ENCODE measurements at places on chromosomes 1 and 21.

GRCh38 chr1:244336232-244336899 lies 115.3 kb downstream of the ADSS2 start:
- no peak for DNase-seq

GRCh38 chr1:53375440-53375839 lies 47.6 kb upstream of the LRP8 start:
- DNase-seq = no peak

DNA sequence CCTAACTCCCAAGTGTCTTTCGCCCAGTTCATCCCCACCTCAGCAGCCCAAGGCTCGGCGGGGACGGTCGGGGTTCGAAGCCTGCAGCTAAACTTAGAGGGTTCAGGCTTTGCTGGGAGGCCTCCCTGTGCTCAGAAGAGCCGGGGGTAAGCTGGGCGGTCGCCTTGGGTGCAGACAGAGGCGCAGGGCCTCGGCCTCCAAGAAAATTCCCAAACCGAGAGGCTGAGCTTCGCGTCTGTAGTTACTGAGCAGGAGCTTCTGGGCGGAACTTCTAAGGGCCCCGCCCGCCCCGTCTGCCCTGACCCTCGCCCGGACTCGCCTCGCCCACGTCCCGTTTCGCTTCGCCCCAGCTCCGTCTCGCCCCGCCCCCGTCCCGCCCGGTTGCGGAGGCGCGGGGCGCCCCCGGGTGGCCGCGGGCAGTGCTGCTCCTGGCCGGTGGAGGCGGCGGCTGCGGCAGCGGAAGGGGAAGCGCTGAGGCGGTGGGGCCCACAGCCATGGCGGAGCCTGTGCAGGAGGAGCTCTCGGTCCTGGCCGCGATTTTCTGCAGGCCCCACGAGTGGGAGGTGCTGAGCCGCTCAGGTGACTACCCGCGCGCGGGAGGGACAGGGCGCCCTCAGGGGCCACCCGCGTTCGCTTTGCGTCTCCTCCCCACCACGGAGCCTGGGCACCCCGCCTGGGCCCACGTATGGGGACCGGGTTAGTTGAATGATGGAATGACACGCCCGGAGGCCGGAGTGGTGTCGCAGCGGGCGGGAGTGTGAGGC lies at the start of gene RWDD3:
Gene RWDD3 (plus strand): TSS at position 474 of the 764 bp plus-strand sequence. CDS start 21 bp downstream, at position 495.
- DNase-seq = peak; percentile 31

DNA sequence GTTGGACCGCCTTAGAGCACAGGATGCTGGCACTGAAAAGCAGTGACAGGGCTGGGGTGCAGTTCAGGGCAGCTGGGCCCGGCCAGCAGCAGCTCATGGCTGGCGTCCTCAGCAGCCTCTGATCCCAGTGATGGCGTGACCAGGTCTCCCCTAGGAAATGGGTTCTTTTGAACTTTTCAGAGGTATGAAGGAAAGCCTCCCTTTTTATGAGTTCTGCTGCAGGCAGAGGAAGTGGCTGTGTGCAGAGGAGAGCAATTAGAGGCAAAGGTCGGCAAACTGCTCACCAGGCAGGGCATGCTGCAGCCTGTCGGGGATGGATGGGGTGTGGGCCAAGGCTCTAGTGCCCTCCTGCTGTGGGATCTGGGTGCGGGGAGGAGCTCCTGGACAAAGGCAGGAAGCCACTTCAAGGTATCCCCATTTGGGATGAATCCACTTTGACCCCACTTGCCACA lies 45.6 kb upstream of the RAB4A start:
- DNase-seq = no peak

DNA sequence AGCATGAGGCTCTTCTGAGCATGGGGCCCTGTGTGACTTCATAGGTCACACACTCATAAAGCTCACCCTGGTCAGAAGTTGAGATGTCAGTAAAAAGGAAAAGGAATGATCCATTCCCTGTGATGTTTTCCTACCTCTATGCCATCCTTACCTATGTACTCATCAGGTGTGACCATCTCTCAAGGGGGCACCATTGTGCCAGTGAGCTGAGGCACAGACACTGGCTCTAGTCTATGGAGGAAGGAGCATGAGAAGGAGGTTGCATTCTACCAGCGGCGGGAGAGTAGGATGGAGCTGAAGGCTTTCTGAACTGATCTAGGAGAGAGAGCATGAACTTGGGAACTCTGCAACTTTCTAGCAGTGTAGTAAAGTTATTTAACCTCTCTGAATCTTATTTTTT lies 65.8 kb upstream of the RGL1 start:
- DNase-seq = no peak
